Germinal center (tissue), 1 donor: ENCODE measurements at places on chromosomes 7 and 10.

- no peak for DNase-seq
These were observed 52.8 kb downstream of the REEP3 start for GRCh38 chr10:63574011-63574410.

DNA sequence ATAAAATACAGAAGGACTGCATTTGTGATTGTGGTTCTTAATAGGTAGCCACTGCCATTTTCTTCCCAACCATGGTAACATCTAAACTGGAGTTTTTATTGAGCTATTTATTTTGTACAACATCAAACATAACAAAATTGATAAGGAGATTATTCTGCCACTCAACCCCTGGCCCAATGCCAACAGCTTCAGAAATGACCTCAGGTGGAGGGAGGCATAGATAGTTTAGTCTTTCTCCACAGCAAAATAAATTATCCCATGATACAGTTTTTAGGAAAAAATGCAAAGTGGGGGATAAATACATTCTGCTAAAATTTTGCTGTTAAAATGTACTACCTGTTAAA, 57.6 kb downstream of the LRRTM3 start:
- no peak for DNase-seq

- no peak for DNase-seq
These were observed 27.2 kb downstream of the GTF2IRD1 start for GRCh38 chr7:74480861-74481417.

- DNase-seq: no peak
These were observed 90.9 kb upstream of the IKZF1 start for GRCh38 chr7:50213622-50214017.

GRCh38 chr7:76354981-76355730, 3.6 kb downstream of the YWHAG start:
- no peak for DNase-seq

DNA sequence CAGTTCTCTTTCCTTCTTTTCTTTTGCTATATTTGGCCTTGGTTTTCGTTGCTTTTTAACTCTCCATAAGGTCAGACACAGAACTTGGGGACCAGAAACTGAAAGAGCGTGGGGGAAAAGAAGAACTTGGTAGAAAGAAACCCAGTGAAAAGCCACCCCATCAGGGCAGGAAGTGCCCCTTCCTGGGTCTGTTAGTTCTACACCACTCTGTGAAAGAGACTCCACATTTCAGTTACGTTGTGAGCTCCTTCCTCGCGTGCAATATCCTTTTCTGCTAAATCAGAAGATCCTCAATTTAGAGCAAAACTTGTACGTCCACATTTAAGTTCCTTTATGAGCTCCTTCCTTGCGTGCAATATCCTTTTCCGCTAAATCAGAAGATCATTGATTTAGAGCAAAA, 220.6 kb upstream of the FOXK1 start:
- DNase-seq: no peak

- no peak for DNase-seq
These were observed 676 bp downstream of the PLAC9 start for GRCh38 chr10:80133206-80133605.
